ENCODE measurements at places on chromosomes 13 and 19.
A peak's percentile ranks its signal among the peaks of the same experiment; 100 is the strongest.

DNA sequence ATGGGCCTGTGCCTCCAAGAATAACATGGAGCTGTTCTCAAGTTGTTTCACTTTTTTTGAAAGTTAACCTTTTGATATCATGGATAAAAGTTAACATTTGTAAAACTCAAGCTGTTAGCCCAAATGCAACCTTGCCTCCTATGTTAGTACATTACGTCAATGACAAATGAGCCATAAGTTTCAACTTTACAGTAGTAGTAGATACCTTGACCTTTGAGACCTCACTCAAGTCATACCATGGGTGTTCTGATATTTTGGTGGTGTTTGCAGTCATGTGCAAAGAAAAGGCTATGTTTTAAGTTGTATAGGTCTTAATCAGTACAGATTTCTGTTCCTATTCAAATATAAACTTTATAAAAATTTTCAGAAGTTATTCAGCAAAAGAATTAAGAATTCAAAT lies 539.2 kb downstream of the GPC6 start:
- no peak for DNase-seq

DNA sequence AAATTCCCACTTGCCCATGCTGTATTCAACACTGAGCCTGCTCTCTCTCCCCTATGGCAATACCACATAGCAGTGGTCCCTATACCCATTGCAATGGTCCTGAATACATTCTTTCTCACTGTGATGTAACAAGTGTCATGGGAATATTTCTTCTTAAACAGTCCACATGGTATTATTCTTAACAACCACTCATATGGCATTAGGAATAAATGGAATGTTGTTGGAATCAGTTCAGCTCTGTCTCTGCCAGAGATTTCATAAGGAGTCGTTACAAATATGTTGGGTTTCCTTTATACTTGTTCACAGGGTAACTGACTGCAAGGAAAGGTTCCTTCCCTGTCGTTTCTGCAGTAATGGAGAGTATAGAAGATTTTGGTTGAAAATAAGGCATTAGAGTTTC lies 128.3 kb upstream of the SPATA13 start:
- no peak for DNase-seq

GRCh38 chr13:33286128-33286527 lies 573 bp upstream of the STARD13 start:
- peak; percentile 40 for DNase-seq

- no peak for DNase-seq
Observed at GRCh38 chr13:26442541-26442940, 114.9 kb upstream of the WASF3 start.

- no peak for DNase-seq
Observed at GRCh38 chr19:14639536-14640277, 34.9 kb downstream of the ADGRE3 start.

DNA sequence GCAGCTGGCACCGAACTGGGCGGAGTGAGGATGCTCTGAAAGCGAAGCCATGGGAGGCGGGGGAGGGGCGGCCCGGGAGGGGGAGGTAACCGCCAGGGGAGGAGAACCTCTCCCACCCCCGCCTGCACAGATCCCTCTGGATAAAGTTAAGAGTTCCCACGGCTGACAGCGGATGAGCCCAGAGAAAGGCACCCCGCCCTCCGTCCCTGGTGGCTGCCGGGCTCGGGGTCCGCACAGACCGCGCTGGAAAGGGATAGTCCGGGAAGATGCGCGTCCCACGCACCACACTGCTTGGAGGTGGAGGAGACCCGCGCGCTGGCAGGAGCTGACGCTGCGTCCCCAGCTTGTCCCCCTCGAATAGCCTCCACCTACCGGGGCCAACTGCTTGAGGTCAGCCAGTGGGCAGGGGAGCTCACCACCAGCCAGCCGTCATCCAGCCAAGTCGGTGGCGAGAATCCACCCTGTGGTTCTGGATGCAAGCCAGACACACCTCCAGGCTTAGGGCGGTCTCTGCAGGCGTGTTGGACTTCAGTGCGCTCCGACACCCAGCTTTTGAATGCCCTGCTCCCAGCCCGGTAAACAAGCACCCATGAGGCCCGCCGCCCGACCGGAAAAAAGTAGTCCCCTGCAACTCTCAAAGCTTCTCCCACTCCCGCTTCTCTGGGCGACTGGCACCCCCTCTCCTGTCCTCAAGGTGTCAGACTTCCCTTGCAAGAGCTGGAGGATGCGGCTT lies at the start of gene TRPC4:
TSS of gene TRPC4 (minus strand) at position 17 of the 733 bp plus-strand sequence. CDS start 86,439 bp downstream, outside the sequence.
- DNase-seq, result no peak

DNA sequence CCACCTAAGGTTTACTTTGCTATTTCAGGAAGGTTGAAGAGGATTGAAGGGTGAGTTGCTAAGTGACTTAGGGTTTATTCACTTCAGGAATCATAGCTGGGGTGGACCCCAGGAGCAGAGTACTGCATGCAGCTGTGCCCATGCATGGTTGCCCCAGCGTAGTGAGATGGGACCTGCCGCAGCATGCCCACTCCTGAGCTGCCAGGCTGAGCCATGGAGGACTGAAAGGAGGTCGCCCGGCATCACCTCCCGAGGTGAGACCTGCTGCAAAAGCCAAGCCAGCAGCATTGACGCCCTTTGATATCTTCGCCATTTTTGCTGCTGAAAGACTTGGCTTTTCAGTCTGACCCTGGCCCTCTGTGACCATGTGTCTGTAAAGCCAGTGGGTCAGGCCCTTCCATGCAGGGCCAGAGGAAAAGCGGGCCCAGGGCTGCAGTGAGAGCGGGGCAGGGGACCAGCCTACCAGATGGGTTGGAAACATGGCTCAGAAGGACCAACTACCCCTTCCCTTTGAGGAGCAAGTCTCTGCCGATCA lies 9.9 kb downstream of the POP4 start:
- DNase-seq, result no peak

DNA sequence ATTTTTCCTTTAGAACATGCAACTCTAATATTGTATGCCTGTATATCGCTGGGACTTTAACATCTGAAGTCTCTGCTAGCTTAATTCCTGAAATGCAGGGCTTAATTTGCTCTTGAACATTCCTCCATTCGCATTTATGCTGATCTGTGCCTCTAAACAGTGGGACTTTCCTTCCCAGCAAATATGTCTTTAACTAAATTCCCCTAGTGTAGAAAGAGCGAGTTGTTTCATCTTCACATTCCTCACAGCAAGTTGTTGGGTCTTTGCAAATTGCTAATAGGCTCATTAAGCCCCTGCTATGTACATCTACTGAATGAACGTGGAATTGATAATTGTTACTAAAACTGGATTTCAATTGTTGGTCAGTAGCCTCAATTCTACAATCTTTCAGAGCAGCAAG lies 118.4 kb upstream of the OBI1 start:
- DNase-seq, result no peak

DNA sequence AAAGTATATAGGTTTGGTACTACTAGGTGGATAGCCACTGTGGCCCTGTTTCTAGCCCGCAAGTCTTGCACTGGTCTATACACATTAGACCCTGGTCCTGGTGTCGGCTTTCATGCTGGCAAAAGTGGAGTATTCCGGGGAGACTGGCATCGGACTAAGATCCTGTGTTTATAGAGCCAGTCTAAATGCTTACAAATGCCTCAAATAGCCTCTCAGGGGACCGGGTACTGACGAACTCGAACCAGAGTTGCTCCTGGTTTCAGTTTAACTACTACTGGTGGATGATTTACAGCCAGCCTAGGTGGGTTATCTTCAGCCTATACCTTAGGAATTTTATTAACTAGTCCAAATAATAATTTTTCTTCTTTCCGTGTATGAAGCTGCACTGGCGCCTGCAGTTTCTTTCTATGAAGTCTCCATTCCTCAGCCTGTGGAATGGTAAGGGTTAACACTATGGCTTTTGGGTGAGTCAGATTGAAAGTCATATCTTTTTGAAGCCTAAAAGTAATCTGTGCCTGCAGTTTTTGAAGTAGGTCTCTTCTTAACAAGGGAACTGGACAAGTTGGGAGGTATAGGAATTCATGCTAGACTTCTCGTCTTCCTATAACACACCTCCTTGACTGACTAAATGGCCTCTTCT lies 51.3 kb downstream of the OR10H4 start:
- no peak for DNase-seq
